ENCODE measurements at places on chromosomes 6 and 20. TPM values are rescaled to one million over a fixed set of nuclear protein-coding genes. Genes with fewer than 3 reads are reported as not detected.

The TTLL9 gene
- not detected for total RNA-seq

The LRRC73 gene
- total RNA-seq, result 0.49 TPM

The CD40 gene
- 10.1 TPM for total RNA-seq

The CD109 gene
- total RNA-seq, result 0.47 TPM

The PCED1A gene
- 89.5 TPM for total RNA-seq

The CD24 gene
- 3.4 TPM for total RNA-seq

- no peaks in the 10 kb centered on the region for H3K36me3 ChIP-seq
- DNase-seq, result no peak
- H3K4me3 ChIP-seq, result no peak overlapping the region
- H3K4me1 ChIP-seq, result no peaks in the 10 kb centered on the region
Measured at GRCh38 chr6:147677647-147678046, 169.2 kb downstream of the SAMD5 start.

GRCh38 chr6:89298680-89299465, 16.2 kb downstream of the GABRR2 start:
- H3K4me1 ChIP-seq, result no peaks in the 10 kb centered on the region
- H3K27me3 ChIP-seq, result no peaks in the 10 kb centered on the region
- H3K27ac ChIP-seq, result peak overlapping the region; percentile 43
- peak overlapping the region; percentile 18 for H3K4me3 ChIP-seq

DNA sequence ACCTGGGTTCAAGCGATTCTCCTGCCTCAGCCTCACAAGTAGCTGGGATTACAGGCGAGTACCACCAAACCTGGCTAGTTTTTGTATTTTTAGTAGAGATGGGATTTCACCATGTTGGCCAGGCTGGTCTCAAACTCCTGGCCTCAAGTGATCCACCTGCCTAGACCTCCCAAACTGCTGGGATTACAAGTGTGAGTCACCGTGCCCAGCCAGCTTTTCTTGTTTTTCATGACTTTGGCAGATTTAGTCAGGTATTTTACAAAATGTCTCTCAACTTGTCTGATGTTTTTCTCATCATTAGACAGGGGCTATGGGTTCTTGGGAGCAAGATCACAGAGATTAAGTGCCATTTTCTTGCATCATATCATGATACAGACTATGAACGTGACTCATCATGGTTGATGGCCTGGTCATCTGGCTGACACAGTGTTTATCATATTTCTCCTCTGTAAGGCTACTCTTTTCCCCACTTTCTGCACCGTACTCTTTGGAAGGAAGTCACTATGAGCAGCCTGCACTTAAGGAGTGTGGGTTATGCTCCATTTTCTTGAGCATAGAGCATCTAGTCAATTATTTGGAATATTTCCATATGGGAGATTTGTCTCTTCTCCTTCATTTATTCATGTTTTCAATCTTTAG, 67.8 kb downstream of the RNF182 start:
- H3K4me3 ChIP-seq, result no peak overlapping the region
- no peak overlapping the region for H3K27ac ChIP-seq
- peaks cover 37% of the 10 kb centered on the region for H3K27me3 ChIP-seq
- no peaks in the 10 kb centered on the region for H3K36me3 ChIP-seq
- DNase-seq, result no peak
- no peaks in the 10 kb centered on the region for H3K4me1 ChIP-seq

DNA sequence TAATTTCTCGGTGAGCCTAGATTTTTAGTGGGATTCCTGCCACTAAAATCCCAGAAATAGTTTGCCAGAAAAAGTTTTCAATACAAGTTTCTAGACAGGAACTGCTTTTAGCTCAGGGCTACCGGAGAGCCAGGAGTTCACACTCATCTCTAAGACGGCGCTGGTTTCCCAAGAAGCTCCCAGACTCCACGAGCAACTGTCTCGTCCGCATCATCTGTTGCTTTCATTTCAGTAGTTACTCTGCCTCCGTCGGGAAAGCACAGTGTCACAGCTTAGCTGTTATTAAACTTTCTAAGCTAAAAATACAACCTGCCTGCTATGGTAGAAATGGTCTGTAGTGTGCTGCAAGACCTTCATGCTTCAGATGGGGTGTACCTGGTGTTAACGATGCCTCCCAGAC, 197.3 kb upstream of the SNX9 start:
- H3K4me3 ChIP-seq, result no peak overlapping the region
- H3K36me3 ChIP-seq, result no peaks in the 10 kb centered on the region
- peaks cover 7% of the 10 kb centered on the region for H3K4me1 ChIP-seq
- H3K27ac ChIP-seq, result no peak overlapping the region
- H3K27me3 ChIP-seq, result no peaks in the 10 kb centered on the region
- no peak for DNase-seq

GRCh38 chr6:2630891-2631571, 119.7 kb downstream of the MYLK4 start:
- H3K36me3 ChIP-seq, result no peaks in the 10 kb centered on the region
- H3K4me3 ChIP-seq, result no peak overlapping the region
- no peak overlapping the region for H3K27ac ChIP-seq
- no peak for DNase-seq
- H3K27me3 ChIP-seq, result no peaks in the 10 kb centered on the region

DNA sequence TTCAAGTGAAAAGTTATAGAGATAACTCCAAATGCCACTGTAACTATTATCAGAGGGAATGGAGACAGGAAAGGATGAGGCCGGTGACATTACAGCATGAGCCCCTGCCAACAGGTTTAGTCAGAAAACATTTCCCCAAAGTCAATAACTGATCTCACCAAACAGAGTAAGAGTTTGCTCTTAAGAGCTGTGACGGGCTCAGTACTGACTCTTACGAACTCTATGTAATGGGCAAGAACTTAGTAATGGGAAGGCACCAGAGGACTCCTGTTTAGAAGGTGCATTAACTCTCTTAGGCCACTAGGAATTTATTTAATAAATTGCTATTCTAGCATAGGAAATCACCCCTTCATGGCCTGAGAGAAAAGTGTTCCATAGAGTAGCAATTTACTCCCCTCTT, 76.8 kb downstream of the SAMD5 start:
- H3K4me1 ChIP-seq, result no peaks in the 10 kb centered on the region
- H3K27me3 ChIP-seq, result peaks cover 15% of the 10 kb centered on the region
- no peak overlapping the region for H3K27ac ChIP-seq
- no peak for DNase-seq

DNA sequence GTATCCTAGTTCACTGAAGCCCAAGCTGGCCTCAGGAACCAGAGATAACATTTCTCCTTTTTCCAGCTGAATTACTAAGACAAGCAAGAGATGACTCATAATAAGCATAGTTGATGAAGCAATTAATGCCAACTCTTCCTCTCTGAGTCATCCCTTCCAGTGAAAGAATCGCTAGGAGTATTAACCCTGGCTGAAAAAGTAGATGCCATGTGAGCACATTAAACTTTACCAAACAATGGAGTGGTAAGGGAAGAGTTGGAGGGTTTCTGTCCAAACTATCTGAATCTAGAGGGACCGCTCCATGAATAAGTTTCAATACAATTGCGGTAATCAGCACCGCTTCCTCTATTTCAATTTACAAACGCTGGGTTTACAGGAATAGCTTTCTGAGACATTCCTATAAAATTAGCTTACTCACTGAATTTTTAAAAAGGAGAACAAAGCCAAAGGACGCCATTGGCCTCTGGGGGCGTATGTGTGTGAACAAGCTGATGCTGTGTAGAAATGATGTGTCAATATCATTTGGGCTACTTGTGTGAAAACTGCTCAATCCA, 48.3 kb downstream of the ATXN1 start:
- no peaks in the 10 kb centered on the region for H3K27me3 ChIP-seq
- H3K4me1 ChIP-seq, result peaks cover 37% of the 10 kb centered on the region
- H3K4me3 ChIP-seq, result peak overlapping the region; percentile 78
- H3K27ac ChIP-seq, result peak overlapping the region; percentile 50
- peaks cover 2% of the 10 kb centered on the region for H3K36me3 ChIP-seq
- no peak for DNase-seq

DNA sequence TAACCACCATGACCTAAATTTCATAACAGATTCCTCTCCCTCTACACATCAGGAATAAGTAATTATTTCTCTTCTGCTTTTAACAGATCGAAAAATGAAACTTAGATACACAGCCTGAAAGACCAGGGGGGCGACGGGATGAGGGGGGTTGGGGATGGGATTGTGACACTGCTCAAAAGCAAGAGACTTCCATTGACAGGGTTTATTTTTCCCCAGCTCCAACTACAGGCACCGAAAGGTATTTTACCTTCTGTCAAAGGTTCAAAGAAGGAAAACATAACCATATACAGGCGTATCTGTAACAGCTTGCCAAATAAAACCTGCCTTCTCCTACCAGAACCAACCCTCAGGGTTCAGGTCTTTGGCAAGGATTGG, 1.3 kb downstream of the EPHA7 start:
- no peaks in the 10 kb centered on the region for H3K36me3 ChIP-seq
- H3K4me3 ChIP-seq, result peak overlapping the region; percentile 74
- peaks cover 51% of the 10 kb centered on the region for H3K27me3 ChIP-seq
- DNase-seq, result no peak
- H3K4me1 ChIP-seq, result peaks cover 23% of the 10 kb centered on the region
- H3K27ac ChIP-seq, result no peak overlapping the region

DNA sequence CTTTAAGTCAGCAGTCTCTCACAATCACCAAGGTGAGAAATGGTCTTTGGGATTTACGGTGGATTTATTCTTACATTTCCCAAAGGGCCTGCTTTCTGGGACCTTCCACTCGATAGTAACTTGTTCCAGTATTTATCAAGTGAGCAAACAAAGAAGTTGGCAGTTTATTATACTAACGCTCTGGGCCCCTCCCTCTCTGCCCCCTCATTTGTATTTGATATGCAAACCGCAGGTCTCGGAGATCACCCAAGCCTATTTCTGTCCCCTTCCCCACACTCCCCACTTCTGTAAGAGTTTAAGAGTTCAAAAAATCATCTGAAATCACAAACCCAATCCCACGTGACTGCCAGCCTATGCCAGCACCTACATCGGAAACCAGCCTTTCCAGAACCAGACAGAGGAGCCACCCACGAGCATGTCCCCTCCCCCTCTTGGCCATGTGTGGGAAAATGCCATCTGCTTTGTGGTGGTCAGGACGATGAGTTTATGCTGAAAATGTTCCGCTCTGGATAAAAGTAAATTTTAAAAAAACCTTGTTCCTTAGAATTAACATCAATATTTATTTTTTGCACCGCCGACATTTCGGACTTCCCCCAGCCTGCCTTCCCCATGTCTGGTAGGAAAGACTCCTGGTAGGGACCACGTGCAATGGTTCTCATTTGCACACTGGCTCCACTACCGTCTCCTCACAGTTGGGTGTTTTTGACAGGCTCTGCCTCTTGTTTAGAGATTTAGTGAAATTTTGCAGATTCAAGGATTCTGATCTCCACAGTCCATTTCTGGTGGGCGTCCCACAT, 281.0 kb downstream of the TFAP2C start:
- no peak for DNase-seq
- H3K36me3 ChIP-seq, result no peaks in the 10 kb centered on the region
- H3K27ac ChIP-seq, result no peak overlapping the region

- no peak overlapping the region for H3K27ac ChIP-seq
- H3K27me3 ChIP-seq, result no peaks in the 10 kb centered on the region
- peaks cover 38% of the 10 kb centered on the region for H3K36me3 ChIP-seq
- no peak for DNase-seq
Measured at GRCh38 chr6:36850021-36850420, 10.8 kb upstream of the CPNE5 start.

DNA sequence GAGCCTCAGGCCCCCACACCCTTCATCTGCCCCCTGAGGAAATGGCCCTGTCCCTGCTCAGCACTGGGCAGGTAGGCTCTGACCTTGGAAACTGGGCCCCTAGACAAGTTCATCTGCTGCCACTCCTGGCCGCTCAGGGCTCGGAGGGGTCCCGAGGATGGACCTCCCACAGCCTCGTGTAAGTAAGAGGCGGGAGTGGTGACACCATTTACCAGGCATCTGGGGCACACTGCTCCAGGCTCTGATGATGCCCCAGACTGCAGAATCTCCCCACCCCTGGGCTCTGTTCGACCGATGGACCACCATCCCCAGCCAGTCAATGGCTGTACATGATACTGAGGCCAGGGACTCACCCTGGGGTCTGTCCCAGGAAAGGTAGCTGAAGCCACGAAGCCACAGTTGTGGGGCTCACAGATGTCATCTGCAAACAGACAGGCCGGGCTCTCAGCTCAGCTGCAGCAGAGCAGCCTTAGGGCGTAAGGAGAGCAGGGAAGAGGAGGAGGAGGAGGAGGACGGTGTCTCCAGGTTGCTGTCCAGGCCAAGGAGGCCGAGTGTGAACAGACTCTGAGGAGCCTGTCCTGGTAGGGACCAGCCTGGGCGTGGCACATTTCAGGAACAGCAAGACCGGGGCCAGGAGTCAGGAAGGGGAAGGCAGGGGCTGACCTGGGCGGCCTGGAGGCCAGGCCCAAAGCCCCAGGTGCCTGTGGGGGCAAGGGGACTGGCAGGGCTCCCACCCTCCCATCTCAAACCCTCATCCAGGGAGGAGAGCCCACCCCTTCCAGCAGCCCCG, 300.4 kb downstream of the TAF4 start:
- no peaks in the 10 kb centered on the region for H3K4me1 ChIP-seq
- no peak overlapping the region for H3K27ac ChIP-seq
- no peak for DNase-seq
- peaks cover 2% of the 10 kb centered on the region for H3K27me3 ChIP-seq
- no peaks in the 10 kb centered on the region for H3K36me3 ChIP-seq

DNA sequence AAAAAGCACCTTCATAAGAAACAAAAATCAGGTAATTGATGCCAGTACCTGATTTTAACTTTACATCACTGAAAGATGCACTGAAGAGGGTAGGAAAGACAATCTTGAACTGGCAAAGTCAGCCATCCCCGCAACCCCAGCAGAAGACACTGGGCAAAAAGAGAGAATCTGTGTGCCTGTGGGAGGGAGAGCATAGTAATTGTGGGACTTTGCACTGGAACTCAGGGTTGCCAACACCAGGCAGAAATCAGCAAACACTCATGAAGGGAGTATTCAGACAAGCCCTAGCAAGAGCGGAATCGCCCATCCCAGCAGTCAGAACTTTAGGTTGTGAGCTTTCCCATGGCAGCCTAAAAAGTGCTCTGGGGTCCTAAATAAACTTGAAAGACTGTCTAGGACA, 344.6 kb upstream of the GJE1 start:
- no peaks in the 10 kb centered on the region for H3K4me1 ChIP-seq
- DNase-seq, result no peak
- no peaks in the 10 kb centered on the region for H3K36me3 ChIP-seq
- H3K27ac ChIP-seq, result peak overlapping the region; percentile 1
- H3K27me3 ChIP-seq, result no peaks in the 10 kb centered on the region

- H3K36me3 ChIP-seq, result no peaks in the 10 kb centered on the region
- no peak overlapping the region for H3K4me3 ChIP-seq
- no peak overlapping the region for H3K27ac ChIP-seq
- H3K27me3 ChIP-seq, result no peaks in the 10 kb centered on the region
- no peak for DNase-seq
Measured at GRCh38 chr6:131488780-131489179, 84.2 kb upstream of the ARG1 start.

- no peak overlapping the region for H3K27ac ChIP-seq
- DNase-seq, result no peak
- H3K4me1 ChIP-seq, result peaks cover 87% of the 10 kb centered on the region
- no peaks in the 10 kb centered on the region for H3K27me3 ChIP-seq
- peaks cover 10% of the 10 kb centered on the region for H3K36me3 ChIP-seq
Measured at GRCh38 chr20:41038149-41038877, 9.7 kb downstream of the TOP1 start.

DNA sequence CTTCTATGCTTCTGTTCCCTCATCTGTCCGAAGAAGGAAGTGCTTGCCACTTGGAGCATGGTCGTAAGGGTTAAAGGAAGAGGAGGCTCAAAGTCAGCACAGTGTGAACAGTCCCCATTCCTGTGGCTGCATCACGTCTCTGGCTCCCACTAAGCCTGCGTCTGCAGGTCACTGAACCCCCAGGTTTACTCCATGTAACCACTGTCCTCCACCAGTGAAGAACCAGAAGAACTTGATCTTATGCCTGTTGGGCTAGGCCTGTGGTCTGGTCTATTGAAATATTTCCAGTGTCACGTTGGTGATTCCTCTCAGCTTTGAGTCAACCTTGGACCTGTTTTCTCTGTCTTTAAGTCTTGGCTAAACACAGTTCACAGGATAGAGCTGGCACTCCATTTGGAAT, 45.9 kb upstream of the SCP2D1 start:
- no peak for DNase-seq
- no peaks in the 10 kb centered on the region for H3K4me1 ChIP-seq
- H3K36me3 ChIP-seq, result peaks cover 19% of the 10 kb centered on the region
- no peak overlapping the region for H3K27ac ChIP-seq

Measured in naive thymus-derived CD8-positive, alpha-beta T cell (primary cell).